KBM-7 (cell line): ENCODE measurements at places on chromosomes 13 and 19.

- DNase-seq, result no peak
Measured at GRCh38 chr19:2164020-2164998, 576 bp downstream of the DOT1L start.

DNA sequence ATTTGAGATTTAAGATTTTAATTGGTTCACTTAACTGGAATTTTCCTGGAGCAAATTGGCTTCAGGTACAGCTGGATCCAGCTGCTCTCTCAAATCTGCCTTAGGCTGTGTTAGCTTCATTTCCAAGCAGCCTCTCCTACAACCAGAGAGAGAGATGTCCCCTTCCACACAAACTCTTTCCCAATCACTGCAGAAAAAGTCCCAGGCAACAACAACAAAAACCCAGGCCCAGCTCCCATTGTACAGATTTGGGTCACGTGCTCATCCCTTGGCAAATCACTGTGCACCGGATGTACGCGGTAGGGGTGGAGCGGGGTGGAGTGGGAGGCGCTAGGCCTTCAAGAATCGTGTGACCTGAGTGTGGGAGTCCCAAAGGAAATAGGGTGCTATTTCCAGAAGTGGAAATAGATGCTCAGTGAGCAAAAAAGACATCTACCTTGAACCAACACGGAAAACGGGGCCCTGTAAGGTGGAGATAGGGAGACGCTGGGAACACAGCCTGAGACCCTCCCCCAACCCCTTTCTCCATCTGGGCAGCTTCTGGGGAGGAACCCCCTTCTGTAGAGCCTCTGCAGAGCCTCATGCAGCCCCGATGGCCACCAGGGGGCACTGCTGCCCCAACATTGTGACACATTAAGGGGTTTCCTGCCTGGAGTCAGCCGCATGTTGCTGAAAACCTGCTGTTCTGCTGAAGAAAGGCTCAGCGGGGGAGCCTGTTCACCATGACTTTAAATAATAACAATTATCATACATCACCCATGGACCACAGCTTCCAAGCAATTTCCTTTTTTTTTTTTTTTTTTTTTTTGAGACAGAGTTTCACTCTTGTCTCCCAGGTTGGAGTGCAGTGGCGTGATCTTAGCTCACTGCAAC, 25.4 kb downstream of the HPN start:
- DNase-seq, result peak; percentile 90

GRCh38 chr13:31944262-31945160, 87.1 kb upstream of the FRY start:
- DNase-seq, result no peak

GRCh38 chr19:7213628-7214323, 80.4 kb downstream of the INSR start:
- no peak for DNase-seq

GRCh38 chr13:101343128-101343787, 73.0 kb downstream of the NALCN start:
- no peak for DNase-seq

GRCh38 chr13:30647420-30647819, 29.7 kb downstream of the USPL1 start:
- DNase-seq, result no peak

DNA sequence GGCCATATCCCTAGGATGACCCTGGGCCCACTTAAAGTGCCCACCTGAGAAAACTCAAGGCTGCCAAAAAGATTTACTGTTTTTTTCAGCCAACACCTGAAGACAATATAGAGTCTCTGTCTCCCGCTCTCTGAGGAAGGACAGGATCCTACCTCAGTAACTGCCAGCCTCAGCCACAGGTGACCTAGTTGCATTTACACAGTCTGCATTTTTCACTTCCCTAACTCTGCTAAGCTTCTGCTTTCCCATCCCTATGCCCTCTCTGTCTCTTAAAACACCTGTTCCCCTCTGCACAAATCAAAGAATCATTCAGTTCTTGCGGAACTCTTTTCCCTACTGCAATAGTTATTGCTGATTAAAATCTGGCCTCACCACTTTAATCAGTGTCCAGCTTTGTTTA, 609.5 kb downstream of the UQCRFS1 start:
- DNase-seq, result no peak

DNA sequence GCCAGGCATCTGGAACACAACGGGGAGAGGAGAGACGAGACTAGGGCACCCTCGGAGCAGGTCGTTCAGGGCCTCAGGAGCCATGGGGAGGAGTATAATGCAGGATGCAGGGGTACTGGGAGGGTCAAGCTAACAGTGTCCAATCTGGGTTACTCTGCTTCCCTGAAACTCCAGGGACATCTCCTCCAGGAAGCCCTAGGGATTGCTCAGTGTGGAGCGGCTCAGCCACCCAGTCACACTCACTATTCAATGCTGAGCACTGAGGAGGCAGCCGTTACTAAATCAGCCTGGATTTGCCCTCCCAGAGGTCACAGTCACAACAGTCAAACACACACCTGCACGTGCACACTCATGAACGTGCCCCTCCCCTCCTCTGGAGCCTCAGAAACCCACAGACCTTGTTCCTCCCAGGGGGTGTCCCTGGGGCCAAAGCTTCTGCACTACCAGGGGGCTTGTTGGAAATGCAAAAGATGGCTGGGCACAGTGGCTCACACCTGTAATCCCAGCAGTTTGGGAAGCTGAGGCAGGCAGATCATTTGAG, 6.9 kb upstream of the FOSB start:
- DNase-seq, result no peak

DNA sequence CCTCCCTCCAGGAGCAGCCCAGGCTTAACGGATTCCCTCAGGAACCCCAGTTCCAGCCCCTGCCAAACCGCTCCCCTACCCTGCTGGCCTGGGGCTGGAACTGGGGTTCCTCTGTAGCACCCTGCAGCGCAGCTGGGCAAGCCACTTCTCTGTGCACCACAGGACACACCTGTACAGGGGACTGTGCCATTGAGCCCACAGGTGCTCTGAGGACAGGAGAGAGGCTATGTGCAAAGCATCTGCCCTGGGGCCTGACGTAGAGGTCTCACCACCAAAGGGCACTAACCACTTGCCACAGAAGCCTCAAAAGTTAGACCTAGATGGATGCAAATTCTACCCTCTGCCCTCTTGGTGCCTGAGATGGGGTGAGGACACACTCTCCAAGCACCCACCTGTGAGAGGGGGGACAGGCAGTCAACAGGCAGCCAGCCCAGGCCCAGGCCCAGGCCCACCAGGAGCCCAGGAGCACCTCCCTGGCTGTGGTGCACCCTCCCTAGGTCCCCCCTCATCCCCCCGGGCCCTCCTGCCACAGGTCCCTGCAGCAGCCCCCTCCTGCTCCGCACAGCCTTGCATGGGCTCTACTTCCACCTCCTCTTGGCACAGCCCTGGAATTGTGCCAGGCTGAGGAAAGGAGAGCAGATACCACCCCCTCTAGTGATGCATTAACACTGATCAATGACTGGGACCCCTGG, 27.6 kb upstream of the SLC35E1 start:
- DNase-seq, result no peak

DNA sequence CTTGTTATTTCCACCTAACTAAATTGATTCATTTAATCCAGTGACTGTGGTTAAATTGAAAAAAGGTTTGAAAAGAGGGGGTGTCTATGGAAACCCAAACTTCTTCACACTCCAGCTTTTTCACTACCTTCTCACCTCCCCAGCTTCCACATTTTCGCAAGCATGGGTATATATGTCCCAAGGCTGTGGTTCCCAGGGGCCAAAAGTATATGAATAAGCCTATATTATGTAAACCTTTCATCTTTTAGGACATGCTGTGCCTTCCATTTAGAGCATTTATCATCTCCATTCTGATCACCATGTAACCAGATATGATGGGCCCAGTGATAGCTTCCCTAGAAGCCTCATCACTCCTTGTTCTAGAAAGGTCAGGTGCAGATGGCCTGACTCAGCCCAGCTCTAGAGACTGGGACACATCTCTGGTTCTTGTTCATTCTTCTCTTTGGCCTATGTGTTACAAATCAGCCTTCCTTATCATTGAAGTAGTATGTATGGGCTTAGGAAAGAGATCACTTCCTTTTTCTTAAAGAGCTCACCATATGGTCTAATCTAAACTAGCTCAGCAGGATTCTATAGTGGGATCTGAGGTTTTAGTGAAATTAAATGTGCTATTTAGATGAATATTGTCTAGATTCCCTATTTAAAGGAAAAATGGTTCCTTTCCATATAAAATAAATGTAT, 19.5 kb upstream of the ARL11 start:
- DNase-seq, result peak; percentile 66

DNA sequence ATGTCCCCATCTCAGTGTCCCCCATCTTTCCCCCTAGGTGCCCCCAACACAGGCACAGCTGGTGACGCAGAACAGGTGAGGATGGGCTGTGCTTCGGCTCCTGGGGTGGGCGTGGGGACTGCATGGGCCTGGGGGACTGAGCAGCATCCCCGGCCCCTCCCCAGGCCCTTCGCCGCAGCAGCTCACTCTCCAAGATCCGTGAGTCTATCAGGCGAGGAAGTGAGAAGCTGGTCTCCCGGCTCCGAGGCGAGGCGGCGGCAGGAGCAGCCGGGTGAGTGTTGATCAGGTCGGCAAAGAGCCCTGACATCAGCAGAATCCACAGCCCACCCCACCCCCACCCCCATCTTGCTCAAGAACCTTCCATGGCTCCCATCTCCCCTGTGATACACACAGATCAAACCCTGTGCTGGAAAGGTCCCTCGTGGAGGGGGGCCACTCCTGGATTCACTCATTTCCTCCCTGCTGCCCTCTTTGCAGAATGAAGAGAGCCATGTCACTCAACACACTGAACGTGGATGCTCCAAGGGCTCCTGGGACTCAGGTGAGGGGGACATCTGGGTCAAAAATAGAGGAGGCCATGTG, 10.0 kb downstream of the KLC3 start:
- no peak for DNase-seq

DNA sequence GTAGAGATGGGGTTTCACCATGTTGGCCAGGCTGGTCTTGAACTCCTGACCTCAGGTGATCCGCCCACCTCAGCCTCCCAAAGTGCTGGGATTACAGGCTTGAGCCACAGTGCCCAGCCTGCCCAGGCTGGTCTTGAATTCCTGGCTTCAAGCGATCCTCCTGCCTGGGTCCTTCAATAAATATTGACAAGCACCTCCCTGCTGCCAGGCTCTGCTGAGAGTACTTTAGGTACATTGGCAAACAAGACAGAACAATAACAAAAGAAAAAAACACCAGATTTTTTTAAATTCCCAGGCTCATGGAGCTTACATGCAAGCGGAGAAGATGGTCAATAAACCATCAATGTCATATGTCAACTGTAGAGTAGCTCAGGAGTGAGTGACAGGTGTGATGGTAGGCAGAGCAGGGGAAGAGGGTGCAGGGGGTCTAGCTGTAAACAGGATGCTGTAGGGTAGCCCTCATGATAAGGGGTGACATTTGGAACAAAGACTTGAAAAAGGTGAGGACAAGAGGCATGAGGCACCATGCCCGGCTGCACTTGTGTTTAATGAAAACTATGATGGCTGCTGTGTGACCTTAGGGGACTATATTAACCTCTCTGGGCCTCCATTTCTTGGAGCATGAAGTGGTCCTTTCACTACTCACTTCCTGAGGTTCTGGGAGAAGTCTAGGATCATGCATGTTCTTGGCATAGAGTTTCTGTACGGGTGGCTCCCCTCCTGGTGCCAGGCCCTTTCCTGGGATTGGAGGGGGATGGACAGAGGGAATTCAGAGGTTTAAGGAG, 19.6 kb downstream of the SULT2B1 start:
- DNase-seq, result no peak

DNA sequence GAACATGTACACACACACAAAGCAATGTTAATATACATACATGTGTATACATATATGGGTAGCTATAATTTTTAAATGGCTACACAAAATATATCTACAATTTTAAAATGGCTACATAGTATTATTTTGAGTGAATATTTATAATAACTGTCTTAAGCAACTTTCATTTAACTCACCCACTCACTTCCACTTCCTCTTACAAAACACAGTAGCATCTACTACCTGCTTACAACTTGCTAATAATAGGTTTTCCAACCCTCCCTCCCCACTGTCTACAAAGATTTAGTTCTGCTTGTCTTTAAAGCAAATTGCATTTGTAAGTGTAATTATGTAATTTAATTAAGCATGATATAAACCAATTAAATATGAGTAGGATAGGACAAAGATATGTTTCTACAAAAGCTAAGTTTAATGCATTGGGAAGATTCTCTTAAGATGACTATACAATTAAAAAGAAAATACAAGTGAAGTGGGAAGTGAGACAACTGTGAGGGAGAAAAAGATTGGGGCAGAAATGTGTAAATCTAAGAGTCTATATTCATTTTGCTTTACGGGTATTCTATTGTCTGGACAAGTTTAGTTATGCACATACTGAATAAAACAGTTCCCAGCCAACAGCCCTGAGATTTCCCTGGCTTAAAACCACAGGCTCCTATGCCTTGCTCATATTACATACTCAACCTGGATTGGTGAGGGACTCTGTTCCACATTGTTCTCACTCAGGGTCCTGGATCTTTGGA, 583.1 kb downstream of the EFNB2 start:
- no peak for DNase-seq

GRCh38 chr13:77033717-77034302, 6.9 kb upstream of the FBXL3 start:
- no peak for DNase-seq

DNA sequence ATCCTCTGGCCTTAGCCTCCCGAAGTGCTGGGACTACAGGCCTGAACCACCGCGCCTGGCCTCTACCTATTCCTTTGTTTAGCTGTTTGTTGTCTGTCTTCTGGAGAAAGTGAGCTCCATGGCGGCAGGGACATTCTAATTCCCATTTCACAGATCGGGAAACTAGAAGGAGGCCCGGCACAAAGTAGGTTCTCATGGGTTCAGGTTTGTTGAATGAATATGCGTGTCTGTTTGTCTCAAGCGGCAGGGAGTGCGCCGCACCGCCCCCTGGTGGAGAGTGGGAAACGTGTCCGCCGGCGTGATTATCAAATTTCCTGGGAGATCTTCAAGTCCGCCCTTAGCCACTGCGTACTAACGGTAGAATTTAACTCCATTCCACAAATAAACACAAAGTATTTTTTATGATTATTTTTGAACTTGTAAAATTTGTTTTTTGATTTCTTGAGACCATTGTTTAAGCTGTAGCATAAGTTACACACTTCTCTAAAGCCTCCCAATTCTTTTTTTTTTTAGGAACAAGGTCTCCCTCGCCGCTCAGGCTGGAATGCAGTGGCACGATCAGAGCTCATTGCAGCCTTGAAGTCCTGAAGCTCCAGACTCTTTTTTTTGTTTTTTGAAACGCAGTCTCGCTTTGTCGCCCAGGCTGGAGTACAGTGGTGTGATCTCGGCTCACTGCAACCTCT, 8.9 kb upstream of the CCDC9 start:
- DNase-seq, result peak; percentile 89

GRCh38 chr19:47497821-47498520, 14.0 kb upstream of the KPTN start:
- no peak for DNase-seq

DNA sequence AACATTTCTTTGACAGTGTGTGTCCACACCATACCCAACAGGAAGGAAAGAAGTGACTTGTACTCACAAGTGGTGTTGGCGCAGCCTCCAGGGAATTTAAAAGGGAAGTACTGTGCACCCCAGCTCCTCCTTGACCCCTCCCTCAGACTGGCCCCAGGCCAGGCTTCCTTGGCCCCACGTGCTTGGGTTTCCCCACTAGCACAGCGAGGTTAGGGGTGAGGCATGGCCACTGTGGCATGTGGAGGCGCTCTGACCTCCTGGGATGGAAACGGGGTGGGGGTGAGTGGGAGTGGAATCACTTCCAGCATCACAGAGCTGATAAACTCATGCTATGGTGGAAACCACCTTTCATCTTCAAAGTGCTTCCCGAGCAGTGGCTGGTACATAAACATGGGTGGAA, 168.6 kb downstream of the ZNF536 start:
- DNase-seq, result no peak

GRCh38 chr19:19417628-19418245, 12.3 kb downstream of the GATAD2A start:
- no peak for DNase-seq

- DNase-seq, result no peak
Measured at GRCh38 chr19:412356-413355, 3.7 kb upstream of the C2CD4C start.
